NCI-H526 (cell line): ENCODE measurements at places on chromosomes 6 and 20.
A peak's percentile ranks its signal among the peaks of the same experiment; 100 is the strongest.

DNA sequence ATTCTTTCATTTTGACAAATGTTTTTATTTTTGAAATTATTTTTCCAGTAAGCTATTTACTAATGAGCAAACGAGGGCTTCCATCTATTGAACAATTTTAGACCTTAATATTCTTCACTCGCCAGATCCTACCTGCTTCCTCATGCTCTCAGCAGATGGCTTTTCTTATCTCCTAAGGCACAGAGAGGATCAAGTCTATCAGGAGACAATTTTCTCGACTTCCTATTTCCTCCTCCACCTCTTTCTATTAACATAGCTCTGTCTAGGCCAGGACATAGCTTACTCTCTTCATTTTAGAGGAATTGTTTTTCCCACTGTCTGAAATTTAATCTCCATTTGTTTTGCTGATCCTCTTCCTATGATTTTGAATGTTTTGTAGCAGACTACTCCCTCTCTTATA lies 87.0 kb upstream of the MAN1A1 start:
- no peak for DNase-seq

- DNase-seq = no peak
These were observed 15.0 kb upstream of the RSPO3 start for GRCh38 chr6:127103482-127103881.

- no peak for DNase-seq
These were observed 24.8 kb downstream of the AFDN start for GRCh38 chr6:167851370-167851952.

GRCh38 chr6:110425816-110426215 lies 10.4 kb upstream of the DDO start:
- DNase-seq = no peak

DNA sequence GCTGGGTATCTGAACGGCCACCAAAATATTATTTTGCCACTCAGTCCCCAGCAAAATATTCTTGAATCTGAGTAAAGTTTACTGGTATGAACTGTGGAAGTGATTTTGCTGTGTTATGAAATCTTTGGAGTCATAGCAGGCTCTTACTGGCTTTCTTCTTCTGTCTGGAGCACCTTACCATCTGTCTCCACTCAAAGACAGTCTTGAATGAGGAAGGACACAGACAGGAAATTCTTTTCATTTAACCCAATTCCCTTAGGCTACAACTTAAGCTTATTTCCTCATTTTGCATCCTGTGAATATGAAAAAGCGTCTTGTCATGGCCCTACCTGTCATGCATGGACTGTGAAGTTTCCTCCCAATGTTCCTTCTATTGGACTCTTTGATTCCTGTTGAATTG lies 24.7 kb downstream of the FNDC1 start:
- DNase-seq = no peak

DNA sequence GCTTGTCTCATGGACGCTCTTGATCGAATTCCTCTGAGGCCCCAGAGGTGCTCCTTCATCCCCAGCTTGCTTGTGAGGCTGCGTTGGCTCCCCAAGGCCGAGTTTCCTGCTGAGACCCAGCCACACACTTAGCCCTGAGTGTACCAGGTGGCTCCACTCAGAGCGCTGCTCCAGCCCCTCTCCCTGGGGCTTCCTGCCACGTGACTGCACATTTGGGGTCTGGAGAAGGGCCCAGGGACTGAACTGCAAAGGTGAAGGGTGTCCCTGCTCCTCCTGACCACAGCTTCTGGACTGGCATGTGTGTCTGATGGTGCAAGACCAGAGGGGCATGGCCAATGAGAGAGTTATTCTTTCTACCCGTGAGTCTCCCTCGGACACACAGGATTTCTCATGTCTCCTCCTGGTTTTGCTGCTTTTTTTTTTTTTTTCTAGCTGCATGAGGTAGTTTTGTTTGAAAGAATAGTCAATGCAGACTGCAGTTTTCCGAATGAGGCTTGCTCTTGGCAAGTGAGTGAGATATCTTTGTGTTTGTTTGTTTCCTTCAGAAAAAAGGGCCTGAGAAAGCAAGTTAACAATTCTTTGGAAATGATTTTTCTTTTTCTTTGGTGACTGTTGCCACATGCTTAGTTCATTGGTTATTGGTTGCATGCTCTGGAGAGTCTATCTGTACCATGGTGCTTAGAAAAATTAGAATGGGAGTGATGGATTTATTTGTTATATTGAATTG lies 3.1 kb upstream of the ZNF831 start:
- DNase-seq = no peak

DNA sequence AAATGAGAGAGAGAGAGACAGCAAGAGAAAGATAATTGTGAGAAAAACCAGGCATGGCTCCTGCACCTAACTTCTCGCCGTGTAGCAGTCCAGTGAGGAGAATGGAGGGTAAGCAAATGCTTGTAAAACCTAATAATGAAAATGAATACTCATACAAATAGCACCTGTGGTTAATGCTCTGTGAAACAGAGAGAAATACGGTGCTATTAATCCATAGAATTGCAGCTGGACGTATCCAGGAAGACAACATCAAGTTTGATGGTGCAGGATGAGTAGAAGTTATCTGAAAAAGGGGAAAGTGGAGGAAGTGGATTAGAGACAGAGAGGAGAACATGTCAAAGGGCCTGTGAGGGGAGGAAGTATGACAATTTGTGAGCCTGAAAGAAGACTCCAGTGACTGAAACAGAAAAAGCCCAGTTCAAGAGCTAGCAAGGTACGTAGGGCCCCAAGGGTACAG lies 89.4 kb upstream of the PAK5 start:
- DNase-seq = no peak

GRCh38 chr20:51322164-51322707 lies 220.3 kb downstream of the NFATC2 start:
- DNase-seq = no peak

DNA sequence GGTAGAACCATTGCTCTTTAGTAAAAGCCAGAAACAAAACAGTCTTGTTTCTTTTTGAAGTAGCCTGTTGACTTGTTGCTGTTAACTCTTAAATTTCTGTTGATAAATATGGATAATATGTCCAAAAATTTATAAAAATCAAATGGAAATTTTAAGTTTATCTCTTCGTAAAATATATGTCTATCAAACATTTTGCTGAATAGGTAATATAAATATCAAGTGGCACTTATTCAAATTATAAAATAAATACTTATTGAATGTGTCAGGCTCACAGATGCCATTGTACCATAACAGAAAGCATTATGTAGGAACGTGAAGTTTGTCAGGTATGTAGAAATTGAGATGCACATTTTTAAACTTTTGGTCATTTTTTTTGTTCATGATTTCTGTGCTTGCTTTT lies 216.5 kb downstream of the ARID1B start:
- no peak for DNase-seq

DNA sequence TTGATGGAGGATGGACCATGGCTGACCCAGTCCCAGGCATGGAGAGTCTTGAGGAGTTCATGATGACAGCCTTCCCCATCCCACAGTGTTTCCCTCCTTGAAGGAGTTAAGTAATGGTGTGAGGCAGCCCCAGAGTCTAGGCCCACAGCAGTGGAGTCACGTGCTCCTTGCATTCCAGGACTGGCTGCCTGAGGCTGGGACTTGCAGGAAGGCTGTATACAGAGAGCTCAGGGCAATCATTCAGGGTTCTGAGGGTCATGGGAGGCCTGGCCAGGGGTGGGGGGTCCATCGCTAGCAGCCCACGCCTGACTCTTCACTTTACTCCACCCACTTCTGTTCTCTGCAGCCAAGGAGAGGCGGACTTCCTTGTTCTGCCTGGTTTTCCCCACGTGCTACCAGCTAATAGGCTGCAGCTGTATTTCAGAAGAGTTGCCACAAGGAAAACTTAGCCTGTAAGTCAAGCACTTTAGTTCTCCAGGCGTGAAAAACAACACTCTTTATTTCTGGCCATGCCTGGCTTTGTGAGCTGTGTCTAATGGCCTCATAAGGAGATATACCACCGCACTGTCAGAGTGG lies 272.5 kb downstream of the DHX35 start:
- DNase-seq = no peak

- no peak for DNase-seq
These were observed 33.5 kb downstream of the DYNLT1 start for GRCh38 chr6:158611039-158611438.

- DNase-seq = peak; percentile 59
These were observed 104.9 kb upstream of the TFAP2D start for GRCh38 chr6:50608421-50608820.

- DNase-seq = no peak
These were observed 49.3 kb downstream of the PHIP start for GRCh38 chr6:79028641-79029314.

- DNase-seq = no peak
These were observed 135.7 kb downstream of the KIF13A start for GRCh38 chr6:17851720-17852161.

DNA sequence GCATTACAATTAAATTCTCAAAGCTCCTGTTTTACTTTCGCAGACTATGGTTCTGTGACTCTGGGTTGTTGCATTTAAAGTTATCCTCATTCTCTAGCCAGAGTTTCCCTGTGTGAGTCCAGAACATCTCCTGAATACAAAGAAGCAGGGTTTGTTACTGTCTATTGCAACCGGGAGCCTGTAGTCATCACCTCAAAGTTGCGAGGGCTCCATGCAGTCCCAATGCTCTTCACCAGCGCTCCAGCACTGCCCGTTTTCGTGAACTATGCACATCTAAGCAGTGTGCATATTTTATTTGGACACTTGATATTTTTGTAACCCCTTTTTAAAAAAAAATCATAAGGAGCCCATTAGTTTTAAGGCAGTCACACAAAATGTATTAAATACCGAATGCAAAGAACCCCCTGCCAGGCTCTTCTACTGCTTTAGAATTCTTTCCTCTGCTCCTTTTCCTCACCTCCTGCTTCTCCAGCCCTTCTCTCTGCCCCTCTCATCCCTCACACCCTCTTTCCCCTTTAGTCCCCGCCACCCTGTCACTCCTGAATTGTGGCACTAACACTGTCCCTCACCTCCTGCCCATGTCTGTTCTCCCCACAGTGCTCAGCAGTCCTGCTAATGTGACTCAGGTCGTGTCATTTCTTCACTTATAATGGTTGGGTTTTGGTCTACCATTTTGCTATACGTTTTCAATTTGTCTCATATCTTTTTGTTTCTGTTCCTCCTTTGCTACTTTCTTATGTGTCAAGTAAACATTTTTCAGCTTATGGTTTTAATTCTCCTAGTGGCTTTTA lies 1.1 kb upstream of the HLA-C start:
- no peak for DNase-seq

GRCh38 chr6:22892452-22892851 lies 323.1 kb downstream of the HDGFL1 start:
- no peak for DNase-seq

DNA sequence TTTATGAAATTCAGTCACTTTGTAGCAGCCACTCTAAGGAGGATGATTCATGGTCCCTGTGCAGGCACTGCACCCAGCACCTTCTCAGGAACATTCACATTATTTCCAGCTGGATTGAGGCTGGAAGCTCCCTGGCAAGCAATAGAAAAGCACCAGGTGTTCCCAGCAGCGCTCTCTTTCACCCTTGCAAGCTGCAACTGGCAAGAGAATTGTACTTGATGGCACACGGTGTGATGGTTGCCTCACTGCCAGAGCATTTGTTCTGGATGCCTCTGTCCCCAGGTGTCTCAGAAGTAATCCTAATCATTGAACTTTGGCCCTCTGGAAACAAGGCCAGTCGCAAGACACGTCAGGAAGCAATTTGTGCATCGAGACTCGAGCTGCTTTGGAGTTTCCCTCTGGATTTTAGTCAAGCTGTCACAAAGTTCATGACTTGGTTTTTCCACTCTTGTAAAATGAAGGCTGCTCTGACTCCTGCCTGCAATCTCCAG lies 24.9 kb upstream of the PHACTR2 start:
- no peak for DNase-seq

- no peak for DNase-seq
These were observed 19.1 kb downstream of the ACSS2 start for GRCh38 chr20:34895465-34895864.

GRCh38 chr6:315921-316752 lies 23.9 kb downstream of the DUSP22 start:
- DNase-seq = no peak

- DNase-seq = peak; percentile 12
These were observed 475.6 kb upstream of the CHD6 start for GRCh38 chr20:42093542-42094440.

DNA sequence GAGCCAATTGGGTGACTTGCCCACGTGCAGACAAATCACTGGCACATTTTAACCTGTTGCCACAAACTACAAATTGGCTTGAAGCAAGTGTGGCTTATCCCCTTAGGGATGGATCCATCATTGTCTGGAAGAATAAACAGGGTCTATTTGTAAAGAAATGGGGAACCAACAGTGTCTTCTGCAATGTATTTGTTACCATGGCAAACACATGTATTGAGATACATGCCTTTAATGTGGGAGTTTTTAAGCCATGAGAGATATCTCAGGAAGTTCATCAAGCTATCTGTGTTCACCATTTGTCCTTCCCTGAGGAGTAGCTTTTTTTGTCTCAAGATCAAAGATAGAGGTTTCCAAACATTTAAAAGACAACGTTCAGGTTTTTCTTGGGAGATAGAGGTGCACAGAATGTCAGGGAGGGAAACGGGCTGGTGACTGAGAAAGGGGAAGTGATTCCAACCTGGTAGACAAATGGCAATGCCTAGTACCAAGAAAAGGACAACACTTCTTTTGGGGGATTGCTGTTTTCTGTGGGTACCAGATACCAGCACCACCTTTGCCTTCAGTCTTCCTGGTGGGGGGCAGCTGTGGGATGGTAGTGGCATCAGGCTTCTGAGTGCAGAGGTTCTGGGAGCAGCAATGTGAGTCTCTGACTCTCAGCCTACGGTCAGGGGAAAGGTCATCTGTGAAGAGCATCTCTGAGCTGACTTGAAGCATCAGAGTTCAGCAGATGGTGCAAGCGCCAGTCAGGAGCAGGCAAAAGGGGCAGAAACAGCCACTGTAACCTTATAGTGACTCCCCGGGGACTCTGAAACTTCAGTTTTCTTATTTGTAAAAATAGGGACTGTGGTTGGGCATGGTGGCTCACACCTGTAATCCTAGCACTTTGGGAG lies 20.1 kb upstream of the BCAS1 start:
- DNase-seq = no peak

DNA sequence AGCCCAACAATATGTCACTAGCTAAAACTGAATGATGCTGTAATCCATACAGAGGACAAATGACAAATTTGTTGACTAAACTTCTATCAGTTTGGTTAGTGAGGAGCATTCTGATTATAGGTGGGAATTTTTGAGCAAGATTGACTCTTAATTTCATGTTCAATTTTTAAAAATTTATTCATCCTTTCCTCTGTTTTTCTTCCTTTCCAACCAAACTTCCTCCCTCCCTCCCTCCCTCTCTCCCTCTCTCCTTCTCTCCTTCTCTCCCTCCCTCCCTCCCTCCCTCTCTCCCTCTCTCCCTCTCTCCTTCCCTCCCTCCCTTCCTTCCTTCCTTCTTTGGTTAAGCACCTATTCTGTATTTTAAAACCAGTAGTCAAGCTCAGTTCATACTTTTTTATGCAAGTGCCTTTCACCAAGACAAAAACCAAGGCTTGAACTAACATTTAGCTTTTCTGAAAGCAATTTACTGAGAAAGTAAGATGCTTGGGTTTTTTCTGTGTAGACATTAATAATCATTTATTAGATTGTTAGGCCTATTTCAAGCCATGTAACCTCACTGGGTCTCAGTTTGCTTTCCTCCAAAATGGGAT lies 112.3 kb downstream of the TSHZ2 start:
- DNase-seq = no peak

GRCh38 chr20:63225082-63225454 lies 9.1 kb upstream of the YTHDF1 start:
- DNase-seq = no peak
